ENCODE measurements at places on chromosomes 7 and 10.

GRCh38 chr10:51363415-51363814 lies 289.1 kb downstream of the PRKG1 start:
- no peak for DNase-seq

GRCh38 chr10:114427124-114427852 lies 23.0 kb upstream of the AFAP1L2 start:
- no peak for DNase-seq

GRCh38 chr10:43958071-43958432 lies 309.4 kb upstream of the ZNF32 start:
- no peak for DNase-seq

GRCh38 chr10:32982911-32983909 lies 25.2 kb upstream of the ITGB1 start:
- DNase-seq, result no peak

DNA sequence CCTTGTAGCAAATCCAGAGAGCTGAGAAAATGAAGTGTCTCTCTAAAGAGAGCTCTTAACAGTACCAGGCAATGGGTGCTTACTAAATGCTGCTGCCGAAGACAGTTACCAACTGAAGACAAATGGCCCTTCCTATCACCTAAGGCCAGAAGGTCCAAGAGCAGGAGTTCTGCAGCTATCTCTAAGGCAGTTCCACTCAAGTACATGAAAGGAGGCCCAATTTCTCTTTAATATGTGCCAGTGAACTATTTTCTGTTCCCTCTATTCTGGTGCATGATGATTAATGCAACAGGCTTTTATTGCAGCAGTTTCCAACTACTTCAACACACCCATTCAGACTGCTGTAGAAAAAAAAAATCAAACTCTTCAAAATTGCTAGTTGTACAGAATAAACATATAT lies 122.5 kb downstream of the SLC25A13 start:
- DNase-seq, result no peak

DNA sequence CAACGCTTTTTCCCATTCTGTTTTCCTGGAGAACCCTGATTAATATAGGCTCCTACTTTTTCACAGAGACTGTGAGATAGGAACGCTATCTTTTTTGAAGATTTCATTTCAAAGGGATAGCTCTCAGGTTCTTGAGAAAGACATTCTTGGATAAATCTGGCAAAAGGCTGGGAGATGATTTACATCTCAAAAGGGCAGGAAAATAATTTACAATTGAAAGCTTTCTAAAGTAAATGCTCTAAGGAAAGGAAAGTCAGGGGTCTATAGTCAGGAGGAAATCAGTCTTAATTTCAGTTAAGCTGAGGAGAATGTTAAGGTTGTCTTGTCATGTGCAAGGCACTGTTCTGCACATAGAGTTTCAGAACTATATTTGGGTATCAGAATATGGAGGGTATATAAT lies 278.8 kb downstream of the KIF20B start:
- no peak for DNase-seq
